ENCODE measurements at places on chromosomes 6 and 20.

DNA sequence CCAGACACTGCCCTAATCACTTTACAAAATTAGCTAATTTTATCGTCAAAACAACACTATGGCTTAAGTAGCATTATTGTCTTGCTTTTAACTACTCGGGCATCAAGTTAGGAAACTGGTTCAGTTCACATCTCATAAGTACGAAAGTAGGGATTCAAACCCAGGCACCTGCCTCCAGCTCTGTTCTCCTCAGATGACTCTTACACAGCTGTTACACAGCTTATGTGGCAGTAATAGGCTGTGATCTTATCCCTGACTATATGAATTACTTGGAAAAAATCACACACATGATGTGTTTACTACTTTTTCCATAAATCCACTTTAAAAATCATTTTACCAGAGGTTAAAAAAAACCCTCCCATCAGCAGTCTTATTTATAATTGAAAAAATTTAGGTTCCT lies 389.2 kb upstream of the FLRT3 start:
- no peak for DNase-seq

DNA sequence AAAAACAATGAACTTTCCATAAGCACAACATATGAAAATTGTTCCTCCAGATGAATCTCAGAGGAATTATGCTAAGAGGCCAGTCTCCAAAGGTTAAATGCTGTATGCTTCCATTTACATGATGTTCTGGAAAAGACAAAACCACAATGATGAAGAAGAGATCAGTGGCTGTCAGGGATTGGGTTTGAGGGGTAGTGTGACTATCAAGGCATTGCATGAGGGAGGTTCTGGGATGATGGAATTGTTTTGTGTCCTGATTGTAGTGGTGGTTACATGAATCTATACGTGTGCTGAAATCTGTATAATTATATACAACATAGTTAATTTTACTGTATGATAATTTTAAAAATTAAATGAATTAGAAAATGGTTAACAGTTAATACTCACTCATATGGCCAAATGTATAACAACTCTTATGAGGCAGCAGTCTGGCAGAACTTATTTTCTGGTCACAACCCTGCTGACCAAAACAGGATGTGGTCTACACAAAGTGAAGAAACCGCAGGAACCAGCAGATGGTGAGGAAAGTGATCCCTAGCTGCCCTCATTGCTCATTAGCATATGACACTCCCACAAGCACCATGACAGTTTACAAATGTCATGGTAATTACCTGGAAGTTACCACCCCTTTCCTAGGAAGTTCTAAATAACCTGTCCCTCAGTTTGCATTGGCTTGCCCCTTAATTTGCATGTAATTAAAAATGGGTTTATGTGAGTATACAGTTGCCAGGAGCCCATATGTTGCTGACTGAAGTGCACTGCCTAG lies 31.9 kb downstream of the NSFL1C start:
- peak; percentile 84 for DNase-seq

DNA sequence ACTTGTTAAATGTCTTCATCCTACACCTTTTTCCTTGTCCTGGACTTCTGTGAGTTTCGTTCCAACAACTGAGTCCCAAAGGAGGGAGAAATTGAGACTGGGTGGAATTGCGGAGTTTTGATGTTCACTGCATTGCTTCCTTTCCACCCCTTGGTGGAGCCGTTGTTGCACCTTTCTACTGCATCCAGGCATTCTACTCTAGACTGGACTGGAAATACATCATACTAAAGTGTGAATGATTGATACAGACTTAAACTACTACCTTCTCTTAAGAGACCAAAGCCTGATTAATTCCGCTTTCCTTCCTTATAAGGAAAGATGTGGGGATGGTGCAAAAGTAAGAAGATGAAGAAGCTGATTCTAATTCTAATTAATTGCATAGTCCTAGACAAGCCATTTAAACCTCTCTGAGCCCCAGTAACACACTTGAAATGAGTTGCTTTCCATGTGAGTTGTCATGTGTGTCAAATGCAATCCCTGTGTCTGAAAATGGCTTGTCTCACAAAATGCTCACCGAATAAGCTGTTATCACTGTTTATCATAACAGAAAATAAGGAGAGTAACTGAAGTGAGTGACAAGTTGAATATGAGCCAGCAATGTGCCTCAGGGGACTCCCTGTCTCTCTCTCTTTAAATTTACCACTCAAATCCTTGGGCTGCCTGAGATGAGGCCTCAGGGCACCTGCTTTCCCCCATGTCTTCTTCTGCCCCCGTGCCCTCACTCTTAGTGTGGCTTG lies 338.3 kb upstream of the CHD6 start:
- DNase-seq: no peak

GRCh38 chr6:168699631-168700295 lies 258.8 kb downstream of the SMOC2 start:
- DNase-seq: no peak

DNA sequence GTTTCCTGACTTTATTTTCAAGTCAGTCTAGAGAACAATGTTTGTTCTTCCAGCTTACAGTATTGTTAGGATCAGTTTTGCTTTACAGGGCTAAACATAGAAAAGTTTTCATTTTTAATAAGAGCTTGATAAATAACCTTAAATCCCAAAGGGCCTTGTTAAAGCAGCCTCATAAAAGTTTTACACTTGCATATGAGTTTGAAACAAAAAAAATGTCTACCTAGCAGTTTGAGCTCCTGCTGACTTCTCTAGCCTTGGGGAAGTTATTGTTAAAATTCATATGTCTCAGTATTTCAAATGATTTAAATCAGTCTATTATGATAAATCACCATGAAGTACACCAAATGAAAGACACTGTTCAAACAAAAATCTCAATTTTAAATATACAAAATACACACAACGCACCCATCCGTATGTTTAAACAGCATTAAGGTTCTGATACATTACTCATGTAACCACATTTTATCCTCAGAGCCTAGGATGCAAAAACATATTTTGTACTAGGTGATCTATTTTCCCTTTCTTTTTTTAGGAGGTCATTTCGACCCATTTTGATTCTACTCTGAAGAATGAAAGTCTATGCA lies 87.2 kb downstream of the UBE3D start:
- no peak for DNase-seq

DNA sequence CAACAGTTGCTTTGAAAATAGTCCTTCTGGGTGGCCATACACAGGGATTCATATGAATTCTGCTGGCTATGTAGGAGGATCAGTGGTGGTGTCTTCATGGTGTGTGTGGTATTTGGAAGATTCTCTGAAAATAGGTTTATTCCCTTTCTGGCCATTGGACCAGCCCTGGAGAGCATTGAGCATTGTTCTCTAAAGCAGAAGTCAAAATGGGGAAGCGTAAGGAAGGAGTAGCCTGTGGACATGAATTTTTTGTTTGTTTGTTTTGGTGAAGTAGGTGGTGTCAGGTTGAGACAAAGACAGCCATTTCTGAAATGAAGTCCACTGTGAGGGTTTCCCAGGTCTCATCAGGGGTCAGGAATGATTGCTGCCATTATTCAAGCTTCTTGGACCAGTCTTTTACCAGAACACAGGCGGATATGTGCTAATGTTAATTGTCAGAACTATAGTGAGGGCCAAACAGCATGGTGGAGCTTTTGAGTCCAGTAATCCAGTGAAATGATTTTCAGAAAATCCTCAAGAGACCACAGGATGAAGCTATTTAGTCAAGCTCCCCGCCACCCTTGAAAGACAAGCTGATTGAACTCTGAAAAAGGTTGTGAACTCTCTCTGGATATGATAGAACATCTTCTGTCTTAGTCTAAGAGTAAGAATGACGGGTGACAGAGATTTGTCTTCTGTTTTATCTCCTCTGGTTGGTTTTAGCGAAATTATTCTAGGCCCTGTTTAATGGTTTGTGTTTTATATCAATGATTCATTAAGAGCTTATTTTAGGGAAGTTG lies 60.0 kb downstream of the DNAH8 start:
- DNase-seq: no peak

GRCh38 chr6:149300563-149300962 lies 16.9 kb upstream of the TAB2 start:
- DNase-seq: no peak
